ENCODE measurements at places on chromosomes 7 and 10.

DNA sequence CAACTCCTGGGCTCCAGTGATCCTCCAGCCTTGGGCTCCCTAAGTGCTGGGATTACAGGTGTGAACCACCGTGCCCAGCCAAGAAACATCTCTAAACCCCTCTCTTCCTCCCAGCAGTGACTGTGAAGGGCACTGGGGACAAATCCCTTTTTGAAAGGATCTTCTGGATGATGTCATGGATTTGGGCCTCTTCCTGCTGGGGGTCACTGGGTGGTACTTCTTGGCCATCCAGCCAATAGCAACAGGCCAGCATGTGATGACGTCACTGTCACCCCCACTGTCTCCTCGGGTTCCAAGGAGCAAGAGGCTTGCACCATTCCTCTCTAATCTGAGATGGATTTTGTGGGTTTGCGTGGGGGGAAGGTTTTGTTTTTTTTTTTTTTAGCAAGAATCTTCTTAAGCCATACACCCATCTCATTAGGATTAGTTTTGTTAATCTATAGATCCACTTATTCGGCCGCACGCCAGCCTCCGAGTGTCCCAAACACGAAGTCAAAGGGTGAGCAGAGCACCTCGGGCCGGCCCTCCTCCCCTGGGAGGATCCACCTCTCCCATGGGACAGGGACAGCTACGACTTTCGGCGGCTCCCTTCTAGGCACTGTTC lies 29.4 kb upstream of the TNRC18 start:
- no peak for DNase-seq

DNA sequence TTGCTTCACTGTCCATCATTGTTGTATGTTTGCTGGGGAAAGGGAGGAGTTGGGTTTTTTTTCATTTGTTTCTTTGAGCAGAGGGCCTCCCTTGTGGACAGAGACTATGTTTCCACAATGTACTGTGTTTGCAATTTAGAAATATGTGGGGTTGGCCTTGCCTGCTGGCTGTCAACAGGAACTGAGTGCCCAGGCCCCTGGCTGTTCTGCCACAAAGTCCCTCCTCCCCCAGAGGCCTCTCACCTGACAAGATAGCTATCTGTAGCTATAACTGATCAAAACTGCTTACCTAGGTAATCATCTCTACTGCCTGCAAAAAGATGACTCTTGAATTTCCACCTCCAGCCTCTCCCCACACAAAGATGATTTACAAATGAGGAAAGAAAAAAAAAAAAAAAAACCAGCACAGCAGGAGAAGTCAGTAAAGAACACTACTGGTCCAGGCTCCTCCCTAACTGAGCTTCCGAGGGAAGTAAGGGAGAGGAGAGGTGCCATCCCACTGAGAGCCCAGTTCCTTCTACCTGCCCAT lies 121.8 kb downstream of the SGMS1 start:
- no peak for DNase-seq

DNA sequence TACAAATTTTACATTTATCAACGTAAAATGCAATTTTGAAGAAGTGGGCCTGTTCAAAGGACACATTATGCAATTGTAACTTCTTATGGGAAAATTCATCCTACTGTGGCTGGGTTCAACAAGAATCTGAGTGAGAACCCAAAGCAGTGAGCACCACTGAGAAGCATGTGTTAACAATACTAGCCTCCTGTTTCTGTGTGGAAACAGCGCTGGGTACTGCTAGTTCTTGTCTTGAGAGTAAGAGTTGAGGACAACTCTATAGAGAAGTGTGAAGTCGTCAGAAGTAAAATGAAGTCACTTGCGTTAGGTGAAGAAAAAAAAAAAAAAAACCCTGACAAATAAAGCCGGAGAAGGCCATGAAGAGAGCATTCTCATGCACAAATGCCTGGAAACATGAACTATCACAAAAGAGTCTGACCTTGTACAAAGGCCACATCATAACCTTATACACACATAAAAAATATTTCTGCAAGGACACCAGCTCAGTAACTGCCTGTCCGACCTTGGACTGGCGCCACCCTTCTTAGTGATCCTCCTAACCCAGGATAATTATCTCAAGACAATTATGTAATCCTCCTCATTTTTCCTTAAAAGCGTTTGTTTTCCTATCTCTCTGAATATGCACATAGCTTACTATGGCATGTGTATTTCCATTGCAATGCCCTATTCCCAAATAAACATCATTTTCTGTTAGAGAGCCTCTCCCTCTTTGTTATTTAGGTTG lies 554.9 kb downstream of the HTR7 start:
- DNase-seq: no peak

DNA sequence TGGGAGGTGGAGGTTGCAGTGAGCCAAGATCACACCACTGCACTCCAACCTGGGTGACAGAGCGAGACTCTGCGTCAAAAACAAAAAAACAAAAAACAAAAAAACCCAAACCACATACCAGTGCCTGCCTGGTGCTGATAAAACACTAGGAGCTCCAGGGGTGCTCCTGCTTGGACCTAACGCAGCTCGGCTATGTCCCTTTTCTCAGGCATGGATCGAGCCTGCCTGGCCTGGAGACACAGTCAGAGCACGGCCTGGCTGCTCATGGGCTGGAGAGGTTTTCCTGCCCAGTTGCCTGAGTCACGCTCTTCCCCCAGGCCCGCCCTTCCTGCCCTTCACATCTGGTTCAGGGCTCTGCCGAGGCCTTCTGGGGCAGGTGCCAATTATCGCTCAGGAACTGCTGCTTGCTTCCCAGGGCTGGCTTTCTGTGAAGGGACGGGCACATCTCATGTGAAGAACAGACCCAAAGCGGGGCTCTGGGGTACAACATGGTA lies 12.6 kb upstream of the NPFFR1 start:
- DNase-seq: no peak

GRCh38 chr10:94281654-94282053 lies 81.1 kb downstream of the NOC3L start:
- DNase-seq: no peak

DNA sequence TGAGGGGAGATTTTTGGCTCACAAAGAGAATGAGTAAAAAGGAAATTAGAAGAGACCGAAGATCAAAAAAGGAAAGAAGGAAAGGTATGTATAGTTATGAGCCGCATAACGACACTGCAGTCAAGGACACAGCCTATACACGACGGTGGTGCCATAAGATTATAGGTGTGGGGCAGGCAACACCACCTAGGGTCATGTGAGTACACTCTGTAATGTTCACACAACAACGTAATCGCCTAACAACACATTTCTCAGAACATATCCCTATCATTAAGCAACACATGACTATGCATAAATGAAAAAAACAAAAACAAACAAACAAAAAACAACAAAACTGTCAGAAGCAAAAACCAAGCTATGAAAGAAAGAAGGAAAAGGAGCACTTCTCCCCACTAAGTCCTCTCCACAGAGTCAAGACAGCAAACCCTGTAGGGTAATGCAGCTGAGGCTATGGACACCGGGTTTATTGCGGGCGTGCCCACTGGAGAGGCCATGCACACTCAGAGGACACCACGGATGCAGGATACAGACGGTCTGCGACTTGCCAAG lies 45.1 kb downstream of the PIP4K2A start:
- DNase-seq: no peak

DNA sequence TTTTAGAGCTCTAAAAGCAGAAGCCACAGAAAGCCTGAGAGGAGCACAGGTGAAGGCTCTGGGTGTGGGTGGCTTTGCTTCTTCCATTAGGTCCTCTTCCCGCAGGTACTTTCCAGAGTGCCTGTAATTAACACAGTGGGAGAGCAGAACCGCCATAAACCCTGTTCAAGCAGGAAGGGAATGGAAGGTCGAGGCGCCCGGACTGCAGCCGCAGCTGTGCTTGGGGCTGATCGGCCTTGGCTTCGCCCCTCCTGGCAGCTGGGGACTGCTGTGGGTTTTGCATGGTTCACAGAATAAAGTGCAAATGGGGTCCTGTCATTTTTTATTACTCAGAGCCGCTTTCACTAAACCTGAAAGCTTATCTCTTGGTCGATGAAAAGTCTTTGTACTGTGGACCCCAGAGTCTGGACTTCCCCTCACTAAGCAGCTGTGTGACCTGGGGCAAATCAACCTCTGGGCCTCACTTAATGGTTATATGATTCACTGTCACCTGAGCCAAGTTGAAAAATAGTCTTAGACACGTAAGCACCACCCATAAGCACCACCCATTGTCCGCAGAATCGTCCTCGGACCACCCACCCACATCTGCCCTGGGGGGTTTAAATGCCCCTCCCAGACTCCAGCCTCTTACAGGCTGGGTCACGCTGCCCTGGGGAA lies 100.9 kb downstream of the XRCC2 start:
- DNase-seq: no peak

All from activated CD8-positive, alpha-beta memory T cell treated with anti-CD3 and anti-CD28 coated beads for 1 hour (primary cell).